ENCODE measurements at places on chromosomes 11 and 22.

DNA sequence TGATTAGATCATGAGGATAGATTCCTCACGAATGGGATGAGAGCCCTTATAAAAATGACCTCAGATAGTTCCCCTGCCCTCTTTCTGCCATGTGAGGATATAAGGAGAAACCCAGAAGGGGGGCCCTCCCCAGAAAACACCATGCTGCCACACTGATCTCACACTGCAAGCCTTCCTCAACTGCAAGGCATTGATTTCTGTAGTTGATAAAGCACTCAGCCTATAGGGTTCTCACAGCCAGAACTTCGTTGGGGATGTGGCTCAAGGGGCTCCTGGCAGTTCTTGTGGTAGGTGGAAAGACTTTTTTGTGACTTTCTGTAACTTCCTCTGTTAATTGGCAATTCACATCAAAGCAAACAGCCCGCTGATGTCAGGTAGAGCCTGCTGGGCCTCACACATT, 108.9 kb downstream of the CD44 start:
- no peak for DNase-seq

DNA sequence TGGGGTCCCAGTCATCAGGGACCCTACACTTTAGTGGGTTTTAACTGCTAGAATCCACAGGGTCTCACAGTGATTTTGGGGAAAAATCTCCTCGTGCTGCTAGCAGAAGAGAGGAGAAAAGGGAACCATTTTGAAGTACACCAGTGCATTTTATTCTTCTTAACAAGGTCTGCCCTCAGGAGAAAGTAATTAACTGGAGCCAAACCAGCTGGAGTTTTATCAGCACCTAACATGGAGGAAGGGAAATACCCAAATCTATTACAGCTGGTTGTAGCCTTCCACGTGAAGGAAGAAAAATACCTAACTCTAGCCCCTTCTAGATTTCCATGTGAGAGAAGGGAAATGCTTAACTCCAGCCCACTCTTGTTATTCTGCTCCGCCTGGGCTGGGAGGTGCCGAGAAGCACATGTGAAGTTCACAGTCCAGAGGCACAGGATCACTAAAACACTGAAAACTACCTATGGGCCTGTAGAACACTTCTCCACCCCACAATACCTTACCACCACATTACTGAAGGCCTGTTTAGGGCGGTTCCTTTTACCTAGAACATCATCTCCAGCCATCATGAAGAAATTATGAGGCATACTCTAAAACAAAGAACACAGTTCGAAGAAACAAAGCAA, 31.3 kb upstream of the TEAD1 start:
- DNase-seq: no peak

DNA sequence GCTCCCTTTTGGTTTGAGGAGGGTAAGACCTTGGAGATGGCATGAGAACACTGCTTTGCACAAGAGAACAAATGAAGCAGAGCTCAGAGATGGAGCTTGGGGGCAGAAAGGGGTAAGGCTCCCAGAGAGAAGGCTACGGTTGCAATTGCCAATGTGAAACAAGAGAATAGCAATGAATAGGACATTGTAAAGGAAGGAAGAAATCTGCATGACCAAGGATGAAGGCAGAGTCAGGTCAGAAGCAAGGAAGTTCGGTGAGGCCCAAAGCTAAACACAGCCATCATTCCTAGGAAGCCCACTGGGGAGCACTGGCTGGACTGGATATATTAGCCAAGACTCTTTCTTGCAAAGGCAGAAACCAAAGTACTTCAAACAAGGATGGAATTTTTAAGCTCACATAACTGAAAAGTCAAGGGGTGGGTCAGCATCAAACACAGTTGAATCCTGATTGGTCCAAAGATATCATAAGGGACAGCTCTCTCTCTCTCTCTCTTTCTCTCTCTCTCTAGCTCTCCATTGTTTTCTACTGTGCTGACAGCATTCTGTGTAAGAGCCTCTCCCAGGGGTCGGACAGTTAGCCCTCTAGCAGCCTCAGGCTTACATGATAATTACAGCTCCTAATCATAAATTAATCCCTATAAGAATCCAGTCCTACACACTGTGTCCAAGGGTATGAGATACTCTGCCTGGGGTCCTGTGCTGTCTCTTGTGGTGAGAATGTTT, 484.3 kb downstream of the SOX6 start:
- DNase-seq: no peak

DNA sequence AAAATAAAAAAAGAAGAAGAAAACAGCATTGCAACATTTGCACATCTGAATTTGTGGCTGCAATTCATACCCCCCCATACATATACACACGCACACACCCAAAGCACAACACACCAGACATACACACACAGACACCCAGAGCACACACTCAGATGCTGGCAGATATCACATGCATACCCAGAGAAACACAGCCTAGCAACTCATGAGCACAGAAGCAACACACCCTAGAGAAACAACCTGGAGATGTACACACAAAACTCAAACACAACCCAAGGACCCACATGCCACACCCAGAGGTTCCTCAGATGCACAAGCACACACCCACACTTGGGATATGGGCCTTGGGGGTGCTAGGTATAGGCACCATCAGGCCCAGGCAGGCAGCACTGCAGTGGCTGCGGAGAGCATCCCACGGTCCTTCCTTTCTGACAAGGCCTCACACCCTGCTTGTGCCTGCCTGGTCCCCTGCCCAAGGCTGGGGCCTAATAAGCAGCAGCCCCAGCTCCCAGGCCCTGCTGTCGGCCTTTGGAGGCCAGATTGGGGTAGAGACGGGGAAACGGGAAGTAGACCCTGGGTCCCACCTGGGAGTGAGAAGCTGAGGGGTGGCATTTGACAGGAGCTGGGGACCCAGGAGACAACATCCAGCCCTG, 3.1 kb downstream of the CST6 start:
- no peak for DNase-seq

DNA sequence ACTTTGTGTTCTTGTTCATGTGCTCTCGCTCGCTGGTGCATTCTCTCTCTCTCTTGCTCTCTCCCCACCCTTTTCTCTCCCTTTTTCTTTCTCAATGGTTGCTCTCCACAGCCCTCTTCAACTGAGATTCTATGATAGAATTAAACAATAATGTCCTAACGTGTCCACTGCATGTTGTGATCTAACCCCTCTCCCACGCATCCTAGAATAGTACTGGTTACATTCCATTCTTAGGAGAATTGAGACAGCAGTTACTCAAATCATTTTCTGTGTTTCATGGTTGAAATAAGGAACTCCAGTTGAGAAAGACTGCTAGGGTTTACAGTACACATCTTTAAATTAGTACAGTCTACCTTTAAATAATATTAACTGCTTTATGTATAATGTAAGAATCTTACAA, 318.1 kb upstream of the PITPNB start:
- DNase-seq: no peak

DNA sequence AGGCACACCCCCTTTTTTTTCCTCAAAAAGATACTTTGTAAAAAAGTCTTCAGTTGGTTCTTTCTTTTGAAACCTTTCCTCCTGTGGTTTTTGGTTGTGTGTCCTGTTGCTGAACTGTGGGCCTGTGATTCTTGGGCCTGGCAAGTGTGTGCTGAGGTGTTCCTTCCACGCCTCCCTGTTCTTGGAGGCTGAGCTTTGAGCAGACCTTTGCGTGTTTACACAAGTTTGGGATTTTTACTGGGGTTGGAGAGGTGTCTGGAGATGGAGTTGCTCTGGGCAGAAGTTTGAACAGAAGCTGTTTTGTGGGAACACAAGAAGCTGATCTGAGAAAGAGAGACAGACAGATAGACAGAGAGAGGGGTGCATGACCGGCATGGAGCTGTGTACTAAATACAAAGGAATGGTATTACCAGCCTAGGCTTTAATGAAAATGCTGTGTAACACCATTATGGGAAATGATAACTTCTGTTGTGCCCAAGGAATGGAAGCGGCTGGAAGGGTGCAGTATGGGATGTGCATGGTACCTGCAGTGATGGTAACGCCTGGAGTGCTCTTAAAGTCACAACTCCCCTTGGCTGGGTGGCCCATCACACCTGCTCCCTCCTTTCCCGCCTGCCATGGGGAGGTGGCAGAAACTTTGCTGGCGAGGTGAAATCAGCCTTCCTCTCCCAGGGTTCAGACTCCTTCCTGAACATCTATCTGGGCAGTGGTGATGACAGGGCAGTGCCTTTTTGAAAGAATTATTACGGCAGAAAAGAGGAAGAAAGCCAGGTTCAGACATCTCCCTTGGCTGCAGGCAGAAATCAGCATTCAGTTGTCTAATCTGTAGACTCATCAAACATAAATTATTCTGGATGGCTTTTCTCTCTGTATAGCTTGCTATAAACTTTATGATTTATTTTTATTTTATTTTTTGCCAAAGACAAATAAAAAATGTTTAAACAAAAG, 70.4 kb downstream of the LDLRAD3 start:
- no peak for DNase-seq

GRCh38 chr11:15663777-15664218, 549.1 kb downstream of the INSC start:
- DNase-seq: no peak

- no peak for DNase-seq
These were observed 65.4 kb downstream of the GAB2 start for GRCh38 chr11:78351979-78352841.

- DNase-seq: no peak
These were observed 44.4 kb downstream of the DCDC1 start for GRCh38 chr11:31325160-31325559.

DNA sequence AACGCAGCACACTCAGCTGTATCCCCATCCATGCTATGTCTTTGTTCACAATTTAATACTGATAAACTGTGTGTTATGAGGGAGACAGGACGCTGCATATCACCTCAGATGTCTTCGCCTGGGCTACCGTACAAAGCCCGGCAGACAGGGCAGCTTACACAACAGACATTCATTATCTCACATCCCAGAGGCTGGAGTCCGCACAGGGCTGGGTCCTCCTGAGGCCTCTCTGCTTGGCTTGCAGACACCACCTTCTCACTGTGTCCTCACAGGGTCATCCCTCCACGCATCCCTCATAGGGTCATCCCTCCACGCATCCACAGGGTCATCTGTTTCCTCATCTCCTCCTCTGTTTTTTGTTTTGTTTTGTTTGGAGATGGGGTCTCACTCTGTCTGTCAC, 61.2 kb downstream of the SHANK2 start:
- no peak for DNase-seq

- DNase-seq: no peak
These were observed 679.6 kb downstream of the NTM start for GRCh38 chr11:132050049-132050448.

DNA sequence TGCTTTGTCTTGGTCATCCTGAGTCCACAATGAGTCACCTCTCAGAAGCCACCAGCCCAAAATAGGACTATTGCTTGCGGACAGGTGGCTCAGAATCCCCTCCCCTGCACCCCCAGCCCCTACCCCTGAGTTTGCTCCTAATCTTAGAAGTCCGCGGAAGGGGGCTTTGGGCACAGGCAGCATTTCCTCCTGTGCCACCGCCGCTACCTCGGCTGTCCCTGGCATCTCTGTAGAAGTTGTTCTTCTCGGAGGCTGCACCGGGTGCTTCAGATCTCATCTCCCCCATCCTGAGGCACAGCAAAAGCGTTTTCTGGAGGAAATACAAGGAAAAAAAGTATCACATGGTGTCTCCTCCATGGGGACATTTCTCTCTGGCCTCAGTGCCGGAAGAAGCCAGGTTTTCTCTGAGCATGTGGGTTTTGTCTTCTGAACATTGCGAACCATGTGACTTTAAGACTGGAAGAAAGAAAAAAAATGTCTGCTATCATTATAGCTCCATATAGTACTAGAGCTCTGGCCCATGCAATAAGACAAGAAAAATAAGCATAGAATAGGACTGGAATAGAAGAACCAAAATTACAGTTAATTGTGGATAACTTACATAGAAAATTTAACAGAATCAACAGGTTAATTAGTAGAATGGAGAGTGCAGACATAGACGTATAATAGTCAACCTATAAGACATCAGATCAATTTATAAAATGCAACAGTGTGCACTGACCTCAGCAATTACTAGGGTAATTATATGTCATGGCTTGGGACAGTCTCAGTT, 63.2 kb downstream of the SHISAL1 start:
- DNase-seq: no peak

GRCh38 chr22:46563381-46564083, 26.1 kb upstream of the CELSR1 start:
- DNase-seq: peak; percentile 46

DNA sequence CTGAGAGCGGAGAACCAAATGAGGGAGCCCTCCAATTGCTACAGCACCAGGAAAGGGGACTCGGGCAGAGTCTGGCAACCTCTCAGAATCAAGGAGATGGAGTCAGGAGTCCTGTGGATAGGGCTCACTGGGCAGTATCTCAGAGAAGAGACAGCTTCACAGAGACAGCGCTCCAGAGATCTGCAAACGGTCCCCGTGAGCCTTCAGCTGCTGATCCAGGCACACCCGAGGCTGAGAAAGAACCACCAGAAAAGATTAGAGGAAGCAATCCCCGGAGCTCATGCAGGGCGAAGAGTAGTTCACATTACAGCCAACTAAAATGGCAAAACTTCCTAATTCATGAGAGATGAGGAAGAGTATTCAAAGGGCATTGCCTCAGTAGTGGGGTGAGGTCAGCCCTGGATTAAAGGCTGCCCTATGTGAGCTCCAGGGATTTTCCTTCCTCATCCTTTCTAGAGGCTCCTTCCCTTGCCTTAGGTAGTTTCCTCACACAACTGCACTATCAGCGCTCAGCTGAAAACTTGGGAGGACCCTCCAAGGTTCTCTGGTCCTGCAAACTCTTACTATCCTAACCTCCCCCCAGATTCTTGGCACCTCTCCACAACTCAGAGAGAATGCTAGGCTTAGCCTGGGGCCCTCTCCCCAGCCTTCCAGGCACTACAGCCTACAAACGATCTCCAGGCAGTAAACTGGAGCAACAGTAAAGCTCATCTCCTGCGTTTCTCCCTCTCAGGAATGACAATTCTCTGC, 23.7 kb downstream of the SCN4B start:
- no peak for DNase-seq

DNA sequence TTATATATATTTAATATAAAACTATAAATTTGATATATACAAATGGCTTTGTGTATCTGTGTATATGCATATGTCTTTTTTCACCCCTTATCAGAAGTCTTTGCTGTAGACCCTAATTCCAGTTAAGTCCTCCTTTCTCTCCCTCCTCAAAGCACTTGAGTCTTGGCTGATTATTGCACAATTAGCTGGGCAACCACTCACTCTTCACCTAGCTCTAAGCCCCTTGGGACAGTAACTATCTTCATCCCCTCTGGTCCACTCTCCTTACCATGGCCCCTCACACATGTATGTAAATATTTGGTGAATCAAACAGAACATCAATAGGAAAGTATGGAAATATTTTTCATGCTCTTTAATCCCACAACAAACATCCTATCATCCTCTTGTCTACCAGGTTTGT, 909 bp upstream of the OR5B21 start:
- DNase-seq: no peak

DNA sequence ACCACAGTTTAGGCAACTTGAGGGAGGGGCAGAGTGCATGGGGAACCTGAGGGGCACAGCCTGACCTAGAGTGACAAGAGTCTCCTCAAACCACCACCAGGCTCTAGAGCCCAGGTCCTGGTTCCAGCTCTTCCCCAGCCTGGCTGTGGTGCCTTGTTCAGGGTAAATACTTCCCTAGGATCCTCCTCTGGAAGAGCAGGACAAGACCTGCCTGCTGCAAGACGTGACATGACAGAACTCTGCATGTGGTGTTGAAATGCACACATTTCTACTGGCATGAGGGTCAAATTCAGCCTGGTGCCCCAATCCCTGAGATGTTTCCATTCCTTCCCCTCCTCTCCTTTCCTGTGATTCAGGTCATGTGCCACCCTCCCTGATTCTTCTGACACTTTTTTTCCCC, 3.3 kb downstream of the SEC14L2 start:
- no peak for DNase-seq

All from stimulated activated CD4-positive, alpha-beta T cell treated with anti-CD3 and anti-CD28 coated beads, Interleukin-12 subunit alpha, Interleukin-12 subunit beta, amount 100 ng/mL, for 24 hours (primary cell).